Tibial nerve (tissue), 4 donors: ENCODE measurements at places on chromosomes 3 and 15. TPM values are rescaled to one million over a fixed set of nuclear protein-coding genes. Genes with fewer than 3 reads are reported as not detected.

GRCh38 chr15:69578787-69579583, 126.4 kb downstream of the RPLP1 start:
- DNase-seq: no peak

The EOGT gene
- total RNA-seq: 31.7 TPM

The PRICKLE2 gene
- 36.9 TPM for total RNA-seq

DNA sequence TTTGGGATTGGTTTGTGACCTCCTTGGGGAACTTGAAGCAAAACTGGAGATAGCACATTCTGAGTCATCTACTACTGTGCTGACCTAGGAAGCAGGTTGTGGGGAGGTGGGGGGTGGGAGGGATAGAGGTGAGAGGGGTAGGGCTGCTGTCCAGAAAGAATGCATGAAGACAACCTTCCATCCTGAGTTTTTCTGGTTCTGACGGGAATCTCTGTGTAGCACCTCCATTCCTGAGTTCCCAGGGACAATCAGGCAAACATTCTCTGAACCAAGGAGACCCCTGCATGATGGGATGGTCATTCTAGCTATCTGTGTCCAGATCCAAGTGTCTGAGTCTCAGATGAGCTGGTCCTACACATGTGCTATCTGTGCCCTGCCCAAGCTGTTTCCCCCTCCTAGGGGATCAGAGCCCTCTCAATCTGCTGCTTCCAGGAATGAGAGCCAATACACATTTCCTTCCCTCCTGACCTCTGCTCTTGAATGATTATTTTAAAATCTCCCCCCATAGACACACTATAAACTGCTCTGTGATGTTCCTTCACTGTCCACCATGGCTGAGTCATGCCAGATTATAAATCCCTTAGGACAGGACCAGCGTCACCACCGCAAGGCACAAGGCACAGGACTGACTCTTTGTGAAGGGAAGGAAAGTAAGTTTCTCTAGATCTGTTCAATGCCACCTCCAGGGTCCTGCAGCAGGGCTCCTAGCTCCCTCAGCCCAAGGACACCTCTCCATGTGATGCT, 2.2 kb upstream of the CD276 start:
- no peak for DNase-seq

The GOLGA6D gene
- total RNA-seq: not detected
